ENCODE measurements at places on chromosomes 12 and 14.

GRCh38 chr12:26130728-26131127 lies 5.9 kb upstream of the BHLHE41 start:
- DNase-seq, result no peak

GRCh38 chr12:132154341-132154761 lies 10.1 kb downstream of the NOC4L start:
- DNase-seq, result no peak

DNA sequence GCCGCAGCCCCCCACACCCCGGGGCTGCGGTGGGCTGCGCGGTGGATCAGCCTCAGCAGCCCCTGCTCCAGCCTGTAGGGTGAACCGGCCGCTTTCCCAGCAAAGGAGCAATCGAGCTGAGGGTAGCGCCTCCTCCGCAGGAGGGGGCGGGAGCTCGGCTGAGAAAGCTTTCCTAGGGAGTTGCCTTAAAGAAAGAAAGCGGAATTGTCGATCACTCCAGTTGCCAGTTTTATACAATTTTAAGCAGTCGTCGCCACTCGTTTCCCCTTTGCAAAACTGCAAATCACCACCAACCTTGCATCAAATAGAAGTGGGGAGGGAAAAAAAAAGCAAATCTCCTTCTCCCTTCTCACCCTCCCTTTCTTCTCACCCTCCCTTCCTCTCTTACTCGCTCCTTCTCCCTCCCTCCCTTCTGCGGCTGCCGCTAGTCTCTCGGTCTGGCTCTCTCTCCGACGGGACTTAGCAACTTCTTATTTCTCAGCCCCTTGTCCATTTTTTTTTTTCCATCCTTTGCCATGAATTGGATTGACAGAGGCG lies at the start of gene PDE3A:
PDE3A (plus strand) TSS at position 424 of the 537 bp plus-strand sequence. CDS start 748 bp downstream, outside the sequence.
- DNase-seq, result no peak

DNA sequence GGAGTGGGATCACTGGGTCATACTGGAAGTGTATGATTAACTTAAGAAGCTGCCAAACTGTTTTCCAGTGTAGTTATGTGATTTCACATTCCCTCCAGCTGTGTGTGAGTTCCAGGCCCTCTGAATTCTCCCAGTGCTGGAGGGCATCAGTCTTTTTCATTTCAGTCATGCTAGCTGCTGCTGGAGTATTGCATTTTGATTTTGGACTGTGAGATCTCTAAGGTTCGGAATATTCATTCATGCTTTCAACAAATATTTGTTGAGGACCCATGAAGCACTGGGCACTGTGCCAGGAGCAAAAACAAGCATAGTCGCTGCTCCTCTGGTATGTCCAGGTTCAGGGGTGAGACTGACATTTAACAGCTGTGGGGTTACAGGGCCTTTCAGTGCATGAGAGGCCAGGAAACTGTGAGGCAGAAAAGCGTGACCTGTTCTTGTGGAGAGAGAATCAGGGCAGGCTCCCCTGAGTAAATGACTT lies 133.2 kb downstream of the SCARB1 start:
- no peak for DNase-seq

DNA sequence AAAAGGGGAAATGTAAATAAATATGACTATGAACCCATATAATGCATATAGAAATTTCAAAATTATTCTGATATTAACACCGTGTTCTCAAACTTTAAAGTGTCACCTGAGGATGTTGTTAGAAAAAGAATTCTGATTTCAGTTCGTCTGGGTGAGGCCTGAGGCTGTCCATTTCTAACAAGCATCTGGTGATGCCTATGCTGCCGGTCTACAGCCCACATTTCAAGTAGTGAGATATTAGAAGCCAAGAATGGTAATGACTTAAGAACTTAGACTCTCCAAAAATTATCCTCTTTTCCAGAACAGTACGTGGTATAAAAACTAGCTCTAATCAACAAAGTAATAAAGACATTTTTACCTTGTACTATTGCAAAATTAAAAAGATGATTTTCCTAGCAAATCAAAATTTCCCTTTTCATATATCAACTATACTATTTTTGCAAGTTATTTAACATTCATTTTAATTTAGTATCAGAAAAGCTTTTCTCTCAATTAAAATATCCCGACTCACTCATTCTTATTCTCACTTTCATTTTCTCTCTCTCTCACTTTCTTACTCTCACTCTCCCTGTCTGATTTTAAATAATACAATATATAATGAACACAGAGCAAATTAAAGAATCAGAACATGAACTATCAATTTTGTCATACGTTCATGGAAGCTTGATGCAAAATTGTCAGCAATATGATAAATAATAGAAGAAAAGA lies 35.0 kb downstream of the PIK3C2G start:
- DNase-seq, result no peak

GRCh38 chr14:95057147-95057546 lies 100.2 kb downstream of the DICER1 start:
- DNase-seq, result no peak

DNA sequence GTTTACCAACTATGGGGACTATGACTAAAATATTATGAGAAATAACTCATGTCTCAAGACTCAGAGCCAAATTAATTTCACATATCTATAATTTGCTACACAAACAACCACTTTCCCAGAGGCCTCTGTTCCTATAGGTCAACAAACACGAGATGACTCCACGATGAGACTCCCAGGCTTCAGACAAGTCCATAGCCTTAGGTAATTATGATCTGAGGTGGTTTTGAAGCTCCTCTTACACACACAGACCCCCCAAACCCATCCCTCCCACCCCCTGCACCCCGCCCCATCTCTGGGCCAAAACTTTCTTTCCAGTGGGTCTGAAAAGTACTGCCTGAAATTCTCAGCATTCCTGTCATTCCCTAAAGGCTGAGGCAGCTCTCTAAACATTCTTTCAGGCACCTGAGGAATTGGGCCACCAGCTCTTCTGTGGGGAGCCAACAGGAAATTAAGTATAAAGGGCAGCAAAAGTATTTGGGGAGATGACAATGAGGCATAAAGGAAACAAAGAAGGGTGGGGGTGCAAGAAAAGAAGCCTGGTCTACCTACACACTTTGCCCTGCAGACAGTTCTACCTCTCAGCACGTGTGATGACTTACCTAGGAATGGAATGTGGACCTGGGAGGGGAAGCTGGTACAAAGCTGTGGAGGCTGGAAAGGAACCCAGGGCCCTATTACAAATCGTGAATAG lies 143.6 kb downstream of the PAWR start:
- DNase-seq, result no peak

DNA sequence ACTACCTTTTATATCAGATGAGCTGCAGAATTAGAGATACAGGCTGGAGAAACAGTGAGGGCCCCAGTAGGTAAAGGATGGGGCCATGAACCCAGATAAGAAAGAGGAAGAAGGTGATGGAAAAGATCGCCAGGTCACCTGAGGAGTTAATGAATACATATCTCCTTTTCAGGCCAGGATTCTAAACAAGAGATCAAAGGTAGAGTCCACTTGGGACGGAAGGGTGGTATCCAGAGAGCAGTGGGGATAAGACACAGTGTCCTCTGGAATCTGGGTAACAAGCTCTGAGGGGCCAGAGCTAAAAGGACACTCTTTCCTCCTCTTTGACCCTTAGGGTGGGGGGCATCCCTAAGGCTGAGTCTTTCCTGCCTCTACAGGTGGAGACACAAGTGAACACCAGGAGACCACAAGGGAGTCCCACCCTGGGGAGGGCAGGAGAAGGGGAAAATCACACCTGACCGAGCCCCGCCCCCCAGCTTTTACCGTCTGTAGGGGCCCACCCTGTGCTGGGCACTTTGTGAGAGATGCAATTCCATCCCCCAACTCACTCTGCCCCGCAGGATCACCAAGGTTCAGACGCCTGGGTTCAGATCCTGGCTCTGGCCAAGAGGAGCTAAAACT lies 27.3 kb downstream of the SERPINA1 start:
- no peak for DNase-seq

Measured in NCI-H2227 treated with DMSO at 0.1 percent for 48 hours (cell line).